PC-9 (cell line): ENCODE measurements at places on chromosomes 1 and 21. TPM values are rescaled to one million over a fixed set of nuclear protein-coding genes. Genes with fewer than 3 reads are reported as not detected.

Gene PDZK1IP1
- 6.2 and 8.5 TPM in 2 replicates for total RNA-seq

Gene TRMT1L
- total RNA-seq = 16.9 and 18.3 TPM in 2 replicates

DNA sequence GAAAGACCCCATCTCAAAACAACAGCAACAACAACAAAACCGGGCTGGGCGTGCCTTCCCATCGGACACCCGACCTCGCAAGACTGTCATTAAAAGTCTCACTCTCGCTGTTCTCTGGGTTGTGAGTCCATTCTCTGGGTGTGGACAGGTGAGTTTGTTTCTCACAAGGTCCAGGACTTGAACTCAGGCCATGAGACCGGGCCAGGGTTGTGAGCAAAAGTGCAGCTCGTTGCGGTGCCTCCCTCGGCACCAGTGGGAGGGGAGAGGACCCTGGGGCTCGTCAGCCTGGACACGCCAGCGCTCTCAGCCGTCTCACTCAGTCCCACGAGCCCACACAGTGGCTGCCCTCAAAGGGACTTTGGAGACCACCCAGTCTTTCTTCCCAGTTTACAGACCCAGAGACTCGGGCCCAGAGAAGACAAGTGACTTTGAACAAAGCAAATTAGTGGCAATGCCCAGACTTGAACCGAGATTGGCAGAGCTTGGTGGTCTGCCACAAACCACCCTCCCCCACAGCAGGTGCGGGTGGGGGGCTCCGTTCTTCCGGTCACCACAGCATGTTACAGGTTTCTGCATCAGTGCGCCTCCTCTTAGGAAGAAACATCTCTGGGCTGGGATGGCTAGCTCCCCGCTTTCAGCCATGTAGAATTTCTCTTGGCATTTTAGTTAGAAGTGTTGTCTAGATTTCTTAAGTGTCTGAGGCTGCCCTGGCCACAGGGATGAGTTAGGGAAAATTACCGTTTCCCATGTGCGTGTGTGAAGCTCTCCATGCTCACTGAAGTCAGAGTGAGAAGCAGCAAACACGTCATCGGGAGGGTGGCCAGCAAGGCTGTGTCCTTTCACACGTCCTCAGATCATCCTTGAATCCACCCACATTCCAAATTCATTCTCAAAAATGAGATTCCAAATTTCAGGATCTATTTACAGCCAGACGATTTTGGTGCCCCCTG lies 28.3 kb downstream of the LRRC3 start:
- no peak for DNase-seq

Gene NPL
- total RNA-seq = 2.3 and 3.0 TPM in 2 replicates

Gene AMY2A
- not detected in 2 replicates for total RNA-seq

DNA sequence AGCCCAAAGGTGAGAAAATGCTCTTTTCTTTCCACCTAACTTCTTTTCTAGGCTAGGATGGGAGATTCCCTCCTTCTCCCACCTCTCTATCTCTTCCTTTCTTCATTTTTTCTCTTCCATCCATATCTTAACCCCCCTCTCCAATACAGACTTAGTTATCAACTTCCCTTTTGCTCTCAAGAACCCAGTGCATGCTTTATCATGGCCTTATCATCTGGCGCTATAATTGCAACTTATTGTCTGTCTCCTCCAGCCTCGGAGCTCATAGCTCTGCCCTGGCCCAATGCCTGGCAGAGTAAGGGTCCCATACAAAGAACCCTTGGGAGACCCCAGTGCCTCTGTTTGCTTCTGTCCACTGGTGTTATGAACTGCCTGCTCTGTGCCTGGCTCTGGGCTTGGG lies 71.0 kb upstream of the NFASC start:
- no peak for DNase-seq

DNA sequence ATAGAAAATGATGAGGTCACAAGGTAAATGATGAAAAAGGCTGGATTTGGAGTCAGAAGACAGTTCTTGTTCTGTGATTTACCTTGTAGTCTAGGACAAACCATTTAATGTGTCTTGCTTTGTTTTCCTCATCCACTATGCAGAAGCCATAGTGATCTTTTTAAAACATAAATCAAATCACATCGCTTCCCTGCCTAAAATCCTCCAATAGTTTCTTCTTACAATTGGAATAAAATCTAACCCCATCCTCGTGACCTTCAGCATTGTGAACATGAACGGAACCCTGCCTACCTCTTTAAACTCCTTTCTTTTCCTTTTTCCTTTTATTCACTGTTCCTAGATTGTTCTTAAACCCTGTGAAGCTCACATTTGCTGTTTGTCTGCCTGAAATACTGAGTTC lies 204.9 kb upstream of the SAMSN1 start:
- DNase-seq = no peak

- no peak for DNase-seq
Observed at GRCh38 chr1:239164451-239165180, 221.8 kb upstream of the CHRM3 start.

GRCh38 chr21:44379991-44380865 lies 26.8 kb downstream of the TRPM2 start:
- DNase-seq = no peak

DNA sequence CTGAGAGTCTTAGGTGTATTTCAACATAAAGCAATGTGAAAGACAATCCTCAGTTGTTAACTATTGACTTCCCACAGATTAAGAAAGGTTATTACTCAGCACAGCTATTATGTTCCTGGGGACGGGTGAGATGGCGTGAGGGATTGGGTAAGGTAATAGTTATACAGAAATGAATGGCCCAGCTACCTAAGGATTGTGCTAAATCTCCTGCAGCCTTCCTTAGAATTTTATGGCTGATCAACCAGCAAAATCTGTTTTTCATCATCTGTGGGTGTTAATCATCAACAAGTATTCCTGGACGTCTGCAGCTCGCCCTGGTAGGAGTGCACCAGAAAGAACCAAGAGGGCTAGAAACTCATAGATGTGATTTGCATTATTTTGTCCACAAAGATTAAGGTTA lies 146.0 kb upstream of the IVNS1ABP start:
- DNase-seq = no peak

GRCh38 chr1:24735156-24735508 lies 10.1 kb upstream of the CLIC4 start:
- no peak for DNase-seq

- DNase-seq = no peak
Observed at GRCh38 chr1:76426606-76427005, 352.1 kb downstream of the ST6GALNAC3 start.

- no peak for DNase-seq
Observed at GRCh38 chr1:6819246-6820040, 34.2 kb downstream of the CAMTA1 start.

DNA sequence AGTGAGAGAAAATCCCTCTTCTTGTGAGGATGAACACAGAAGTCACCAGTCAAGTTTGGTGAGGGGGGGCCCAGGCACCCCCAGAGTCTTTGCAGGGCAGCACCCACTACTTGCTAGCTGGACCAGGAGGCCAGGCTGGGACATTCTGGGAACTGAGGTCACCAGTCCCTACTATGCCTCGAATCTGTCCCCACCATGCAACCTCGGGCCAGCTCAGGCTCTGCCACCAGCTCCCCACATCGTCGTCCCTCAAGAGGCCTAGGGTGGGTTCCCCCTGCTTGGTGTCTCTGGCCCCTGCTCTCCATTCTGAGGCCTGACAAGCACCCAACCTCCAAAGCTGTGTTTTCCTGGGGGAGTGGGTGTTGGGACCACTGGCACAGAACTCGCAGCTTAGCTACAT lies 22.2 kb upstream of the ZNF678 start:
- DNase-seq = no peak

GRCh38 chr1:213983493-213984386 lies 4.0 kb upstream of the PROX1 start:
- no peak for DNase-seq

- no peak for DNase-seq
Observed at GRCh38 chr21:36310016-36310415, 10.0 kb upstream of the MORC3 start.

- DNase-seq = no peak
Observed at GRCh38 chr21:37146320-37147235, 73.5 kb downstream of the TTC3 start.

DNA sequence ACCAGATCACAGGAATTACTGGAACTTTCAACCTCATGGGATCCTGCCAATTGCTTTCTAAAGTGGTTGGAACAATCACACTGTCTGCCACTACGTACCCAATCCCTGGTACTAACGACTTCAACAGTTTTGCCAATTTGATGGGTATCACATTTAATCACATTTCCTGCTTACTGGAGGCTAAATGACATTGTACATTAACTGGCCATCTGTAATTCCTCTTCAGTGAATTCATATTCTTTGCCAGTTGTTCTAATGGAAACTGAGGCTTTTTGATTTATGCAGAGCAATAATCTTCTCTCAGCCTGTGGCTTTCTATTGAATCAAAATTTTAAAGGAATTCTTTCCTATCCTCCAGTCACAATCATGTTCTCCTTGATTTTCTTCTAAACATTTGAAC lies 38.2 kb downstream of the LGALS8 start:
- no peak for DNase-seq

- DNase-seq = no peak
Observed at GRCh38 chr1:52544665-52545525, 8.0 kb downstream of the TUT4 start.

- DNase-seq = no peak
Observed at GRCh38 chr21:44263768-44264167, 2.1 kb upstream of the DNMT3L start.

- DNase-seq = peak; percentile 33
Observed at GRCh38 chr1:160206036-160206389, 829 bp downstream of the PEA15 start.

Gene HMGCL
- 43.2 and 53.4 TPM in 2 replicates for total RNA-seq

Gene OR6K3
- total RNA-seq = not detected in 2 replicates

DNA sequence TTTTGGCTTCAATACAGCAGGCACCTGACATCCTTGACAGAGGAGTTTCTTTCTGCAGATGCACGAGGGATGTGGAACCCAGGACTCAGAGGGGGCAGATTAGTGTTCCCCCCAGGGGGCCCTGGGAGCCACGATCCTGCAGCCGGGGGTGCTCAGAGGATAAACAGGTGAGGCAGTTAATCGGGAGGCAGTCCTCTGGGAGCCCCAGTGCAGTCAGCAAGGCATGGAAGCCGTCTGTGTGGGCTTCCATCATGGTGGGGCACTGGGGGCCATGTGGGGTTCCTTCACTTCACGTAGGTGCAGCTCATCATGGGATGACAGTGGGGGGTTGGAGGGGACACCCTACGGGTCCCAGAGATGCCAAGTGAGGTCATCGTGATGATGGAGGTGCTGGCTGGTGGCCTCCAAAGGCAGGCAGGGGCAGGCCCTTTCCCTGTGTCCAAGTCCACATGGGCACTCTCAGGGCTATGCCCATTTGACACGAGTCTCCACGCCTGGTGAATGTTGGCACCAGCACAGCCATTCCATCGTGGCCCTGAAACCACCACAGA lies 59.3 kb upstream of the ABCG1 start:
- DNase-seq = no peak

DNA sequence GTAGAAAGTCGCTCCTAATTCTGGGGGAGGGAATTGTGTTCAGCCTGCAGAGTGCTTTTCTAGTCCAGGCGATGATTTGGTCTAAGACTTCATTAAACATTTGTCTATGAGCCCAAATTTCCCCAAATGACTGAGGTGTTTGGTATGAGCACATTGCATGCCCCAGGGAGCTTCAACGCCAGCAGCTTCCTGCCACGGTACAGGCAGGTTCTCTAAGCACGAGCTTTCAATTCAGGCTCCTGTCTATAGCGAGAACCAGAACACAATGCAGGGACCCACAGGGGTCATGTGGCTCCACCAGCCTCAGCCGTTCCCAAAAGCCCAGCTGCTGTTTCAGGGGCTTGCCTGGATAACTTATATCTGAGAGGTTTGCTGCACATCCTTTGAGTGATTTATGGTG lies 34.1 kb upstream of the H6PD start:
- DNase-seq = no peak

Gene S100A12
- total RNA-seq = not detected in 2 replicates

GRCh38 chr1:232357416-232357815 lies 272.5 kb downstream of the SIPA1L2 start:
- DNase-seq = no peak

GRCh38 chr1:3702990-3703728 lies 49.1 kb upstream of the CCDC27 start:
- DNase-seq = no peak

Gene KHDRBS1
- total RNA-seq = 161 and 172 TPM in 2 replicates

GRCh38 chr1:241615043-241615974 lies 24.9 kb downstream of the CHML start:
- DNase-seq = no peak

Gene MYOM3
- total RNA-seq = 11.9 and 14.5 TPM in 2 replicates

DNA sequence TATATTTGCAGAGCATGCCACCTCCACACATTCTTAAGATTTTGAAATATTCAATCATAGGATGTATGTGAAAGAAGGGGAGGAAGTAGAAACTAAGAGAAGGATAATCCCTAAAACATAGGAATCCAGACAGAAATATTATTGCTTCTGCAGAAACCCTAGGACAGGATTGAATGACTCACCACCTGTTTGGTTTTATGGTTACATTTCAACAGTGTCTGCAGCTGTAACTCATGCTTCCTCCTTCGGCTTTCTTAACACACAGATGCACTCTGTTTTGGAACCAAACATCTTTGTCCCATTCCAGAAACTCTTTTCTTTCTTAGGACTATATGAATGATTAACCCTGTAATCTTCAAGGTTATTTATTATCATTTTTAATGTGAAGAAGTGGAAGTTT lies 20.7 kb downstream of the RGS7 start:
- DNase-seq = no peak

DNA sequence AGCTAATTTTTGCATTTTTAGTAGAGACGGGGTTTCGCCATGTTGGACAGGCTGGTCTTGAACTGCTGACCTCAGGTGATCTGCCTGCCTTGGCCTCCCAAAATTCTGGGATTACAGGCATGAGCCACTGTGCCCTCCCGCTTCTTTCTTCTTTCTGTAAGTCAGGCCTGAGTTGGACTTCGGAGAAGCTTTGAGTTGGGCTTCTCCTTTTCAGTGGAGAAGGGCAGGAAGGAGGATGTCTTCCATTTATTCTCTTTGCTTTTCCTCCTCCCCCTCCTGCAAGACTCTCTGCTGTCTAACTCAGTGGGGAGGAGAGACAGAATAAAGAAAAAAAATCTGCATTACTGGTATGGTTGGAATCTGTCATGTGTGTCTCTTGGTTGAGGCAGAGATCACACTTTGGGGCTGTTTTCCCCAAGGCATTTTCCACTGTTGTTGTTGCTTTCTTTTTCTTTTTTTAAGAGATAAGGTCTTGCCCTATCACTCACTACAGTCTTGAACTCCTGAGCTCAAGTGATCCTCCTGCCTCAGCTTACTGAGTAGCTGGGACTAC lies 13.2 kb upstream of the DEGS1 start:
- no peak for DNase-seq

- no peak for DNase-seq
Observed at GRCh38 chr1:67031859-67032247, 22.1 kb downstream of the SLC35D1 start.
